ENCODE measurements at places on chromosomes 1 and 21.

DNA sequence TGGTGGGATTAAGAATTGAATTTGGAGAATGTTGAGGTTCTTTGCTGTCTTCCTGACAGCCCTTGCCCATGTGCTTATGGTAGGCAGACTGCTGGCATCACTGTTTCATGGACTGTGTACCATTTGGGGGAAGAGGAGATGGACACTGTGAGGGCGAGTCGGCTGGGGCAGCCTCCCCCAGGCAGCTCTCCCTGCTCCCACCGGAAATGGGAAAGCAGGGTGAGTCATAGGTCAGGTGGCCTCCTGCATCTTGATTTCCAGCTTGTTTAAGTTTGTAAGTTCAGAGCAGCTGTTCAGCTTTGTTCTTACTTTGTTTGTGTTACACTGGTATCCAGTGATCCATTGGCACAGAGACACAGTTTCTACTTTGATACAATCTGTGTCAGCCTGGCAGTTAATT is 87.2 kb upstream of the CNIH3 start:
- DNase-seq: no peak

DNA sequence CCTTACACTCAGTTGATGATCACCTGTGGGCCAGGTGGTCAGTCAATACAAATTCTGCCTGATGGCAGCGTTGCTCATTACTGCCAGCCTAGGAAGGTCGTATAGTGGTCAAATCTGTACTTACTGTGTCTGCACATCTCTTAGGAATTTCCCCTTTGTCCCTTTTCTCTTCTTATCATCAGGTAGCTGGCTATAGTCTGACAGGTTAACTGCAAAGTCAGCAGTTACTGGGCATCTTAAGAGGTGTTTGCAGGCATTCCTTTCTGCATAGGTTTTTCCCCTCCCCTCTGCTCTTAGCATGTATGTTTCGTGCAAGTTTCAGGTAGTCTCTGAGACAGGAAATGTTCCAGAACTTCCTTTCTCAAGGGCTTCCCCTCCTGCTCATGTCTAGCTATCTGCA is 298.7 kb downstream of the LRRIQ3 start:
- DNase-seq: no peak

DNA sequence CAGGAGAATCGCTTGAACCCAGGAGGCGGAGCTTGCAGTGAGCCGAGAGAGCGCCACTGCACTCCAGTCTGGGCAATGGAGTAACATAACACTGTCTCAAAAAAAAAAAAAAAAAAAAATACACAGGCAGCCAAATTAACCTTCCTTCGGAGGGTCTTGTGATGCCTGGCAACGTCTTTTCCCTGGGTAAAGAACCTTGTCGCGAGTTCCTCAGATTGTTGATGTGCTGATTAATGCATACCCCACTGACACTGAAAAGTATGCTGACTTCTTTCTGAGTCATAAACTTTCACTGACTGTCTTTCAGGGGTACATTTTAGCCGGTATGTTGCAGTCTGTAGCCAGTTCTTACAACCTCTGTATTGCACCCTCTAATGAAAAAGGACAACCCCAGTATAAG is 95.1 kb upstream of the SOD1 start:
- no peak for DNase-seq

GRCh38 chr1:117836069-117836468 is 93.4 kb downstream of the GDAP2 start:
- no peak for DNase-seq

- peak; percentile 84 for DNase-seq
These were observed 15.6 kb downstream of the UTP11 start for GRCh38 chr1:38028105-38028591.

GRCh38 chr1:1981142-1981500 is 22.5 kb downstream of the CFAP74 start:
- DNase-seq: no peak

DNA sequence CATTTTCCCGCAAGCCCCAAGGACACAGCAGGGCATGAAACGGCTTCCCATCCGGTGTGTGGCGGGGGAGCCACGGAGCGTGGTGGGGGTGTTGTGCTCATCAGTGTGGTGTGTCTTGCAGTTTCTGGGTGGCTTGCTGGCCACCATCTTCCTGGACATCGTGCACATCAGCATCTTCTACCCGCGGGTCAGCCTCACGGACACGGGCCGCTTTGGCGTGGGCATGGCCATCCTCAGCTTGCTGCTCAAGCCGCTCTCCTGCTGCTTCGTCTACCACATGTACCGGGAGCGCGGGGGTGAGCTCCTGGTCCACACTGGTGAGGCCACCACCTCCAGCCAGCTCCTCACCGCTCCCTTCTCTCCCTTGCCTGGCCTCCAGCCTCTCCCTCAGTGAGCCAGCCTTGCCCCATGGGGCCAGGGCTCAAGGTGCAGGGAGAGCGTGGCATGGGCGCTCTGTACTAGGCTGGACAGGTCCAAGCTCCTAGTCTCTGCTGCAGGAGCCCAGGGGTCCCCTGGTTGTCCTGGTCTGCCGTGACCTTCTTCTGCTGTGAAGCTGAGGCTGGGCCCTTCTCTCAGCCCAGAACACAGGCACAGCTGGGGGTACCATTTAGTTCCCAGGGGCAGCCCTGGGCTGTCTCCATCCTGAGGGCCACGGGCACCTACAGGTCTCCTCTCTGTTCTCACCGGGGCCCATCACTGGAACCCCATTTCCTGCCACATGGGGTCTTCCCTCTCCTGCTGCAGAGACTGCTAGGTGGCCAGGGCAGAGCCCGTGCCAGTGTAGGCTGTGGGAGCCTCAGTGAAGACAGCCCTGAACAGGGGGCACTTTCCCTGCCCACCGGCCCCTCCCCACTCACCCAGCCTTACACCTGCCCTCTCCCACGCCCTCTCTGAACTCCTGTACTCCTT is 12.6 kb downstream of the AGTRAP start:
- no peak for DNase-seq

- DNase-seq: no peak
These were observed 20.1 kb upstream of the COQ8A start for GRCh38 chr1:226919995-226920394.

GRCh38 chr1:27507960-27508665 is 18.1 kb upstream of the WASF2 start:
- no peak for DNase-seq

GRCh38 chr1:79976287-79976686 is 969.8 kb upstream of the ADGRL4 start:
- DNase-seq: no peak

DNA sequence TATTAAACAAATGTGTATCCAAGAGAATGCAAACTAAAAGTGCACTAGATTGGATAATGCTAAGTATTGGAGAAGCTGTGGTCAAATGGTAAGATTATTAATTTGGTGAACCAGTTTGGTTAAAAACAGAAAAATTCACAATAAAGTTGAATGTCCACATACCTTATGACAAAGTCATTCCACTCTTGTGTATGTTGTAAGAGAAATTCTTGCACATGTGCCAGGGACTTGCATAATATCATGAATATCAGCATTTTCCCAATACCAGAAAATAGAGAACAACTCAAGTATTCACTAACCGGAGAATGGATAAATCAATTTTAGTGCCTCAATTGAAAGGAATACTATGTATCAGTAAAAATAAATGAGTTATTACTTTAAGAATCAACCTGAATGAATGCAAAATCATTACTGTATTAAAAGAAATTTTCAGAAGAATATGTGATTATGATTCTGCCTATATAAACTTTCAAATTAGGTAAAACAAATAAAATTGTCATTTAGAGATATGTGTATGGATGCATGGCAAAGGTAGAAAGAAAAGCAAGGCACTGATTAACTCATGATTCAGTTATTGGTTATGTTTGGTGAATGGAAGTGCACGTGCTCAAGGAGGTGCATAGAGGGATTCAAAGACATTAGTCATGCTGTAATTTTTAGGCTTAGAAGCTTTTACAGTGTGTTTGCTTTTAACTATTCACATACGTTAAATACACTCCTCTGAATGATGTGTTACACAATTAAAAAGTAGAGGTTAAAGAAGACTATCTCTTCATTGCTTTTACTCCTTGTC is 217.4 kb upstream of the KCNK2 start:
- no peak for DNase-seq

DNA sequence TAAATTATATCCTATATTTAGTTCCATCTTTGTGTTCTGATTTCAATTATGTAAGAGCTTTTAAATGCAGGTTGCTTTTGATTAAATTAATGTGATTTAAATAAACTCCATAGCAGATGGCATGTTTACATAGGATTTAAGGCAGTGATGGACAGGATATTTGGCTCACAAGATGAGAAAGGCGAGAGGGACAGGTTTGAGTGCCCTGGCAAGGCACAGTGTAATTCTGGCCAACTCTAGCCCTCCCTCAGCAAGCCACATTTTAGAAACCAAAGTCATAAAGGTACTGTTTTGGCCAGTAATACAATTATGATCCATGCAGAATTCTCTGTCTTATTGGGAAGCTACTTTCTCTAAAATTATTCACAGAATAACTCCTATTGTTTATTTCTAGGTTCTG is 50.6 kb upstream of the C1orf146 start:
- DNase-seq: no peak

DNA sequence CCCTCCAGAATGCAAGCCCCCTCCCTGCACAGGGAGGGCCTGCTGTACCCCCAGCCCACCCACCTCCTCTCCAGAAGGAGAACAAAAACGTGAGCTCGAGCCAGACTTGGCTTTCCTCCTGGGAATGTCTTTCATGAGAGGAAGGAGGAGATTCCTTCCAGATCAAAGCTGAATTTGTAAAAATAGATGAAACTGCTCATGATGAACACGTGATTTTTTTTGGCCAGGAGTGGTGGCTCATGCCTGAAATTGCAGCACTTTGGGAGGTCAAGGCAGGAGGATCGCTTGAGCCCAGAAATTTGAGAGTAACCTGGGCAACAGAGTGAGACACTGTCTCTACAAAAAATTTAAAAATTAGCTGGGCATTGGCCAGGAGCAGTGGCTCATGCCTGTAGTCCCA is 21.8 kb downstream of the GPR157 start:
- no peak for DNase-seq

GRCh38 chr1:236000781-236001180 is 64.1 kb downstream of the NID1 start:
- DNase-seq: no peak

DNA sequence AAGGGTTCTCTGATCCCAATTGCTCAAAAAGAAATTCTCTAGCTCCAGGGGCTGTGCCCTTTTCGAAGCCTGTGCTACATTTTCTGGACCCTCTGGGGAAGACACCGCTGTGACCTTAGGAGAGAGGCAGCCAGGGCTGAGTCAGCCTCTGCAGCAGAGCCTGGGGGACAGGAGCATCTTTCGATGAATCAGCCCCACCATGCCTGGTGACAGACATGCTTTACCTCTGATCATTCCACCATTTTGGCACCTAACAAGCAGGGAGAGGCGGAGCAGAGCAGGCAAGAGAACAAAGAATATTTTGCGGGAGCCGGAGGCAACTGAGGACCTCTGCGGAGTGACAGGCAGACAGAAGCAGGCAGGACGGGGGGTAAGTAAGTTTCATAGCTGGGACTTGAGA is 84.9 kb downstream of the VWA5B1 start:
- no peak for DNase-seq

DNA sequence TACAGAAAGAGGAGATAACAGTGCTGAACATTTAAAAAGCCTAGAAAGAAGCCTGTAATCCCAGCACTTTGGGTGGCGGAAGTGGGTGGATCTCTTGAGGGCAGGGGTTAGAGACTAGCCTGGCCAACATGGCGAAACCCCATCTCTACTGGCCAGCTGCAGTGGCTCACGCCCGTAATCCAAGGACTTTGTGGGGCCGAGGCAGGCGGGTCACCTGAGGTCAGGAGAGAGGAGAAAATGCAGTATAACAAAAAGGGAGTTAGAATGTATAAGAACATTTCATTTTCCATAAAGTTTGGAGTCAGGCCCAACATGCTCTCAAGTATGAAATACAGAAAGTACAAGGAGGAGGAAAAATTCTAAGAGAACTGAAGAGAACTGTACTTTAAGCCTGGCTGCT is 134.5 kb downstream of the SMYD3 start:
- DNase-seq: no peak

DNA sequence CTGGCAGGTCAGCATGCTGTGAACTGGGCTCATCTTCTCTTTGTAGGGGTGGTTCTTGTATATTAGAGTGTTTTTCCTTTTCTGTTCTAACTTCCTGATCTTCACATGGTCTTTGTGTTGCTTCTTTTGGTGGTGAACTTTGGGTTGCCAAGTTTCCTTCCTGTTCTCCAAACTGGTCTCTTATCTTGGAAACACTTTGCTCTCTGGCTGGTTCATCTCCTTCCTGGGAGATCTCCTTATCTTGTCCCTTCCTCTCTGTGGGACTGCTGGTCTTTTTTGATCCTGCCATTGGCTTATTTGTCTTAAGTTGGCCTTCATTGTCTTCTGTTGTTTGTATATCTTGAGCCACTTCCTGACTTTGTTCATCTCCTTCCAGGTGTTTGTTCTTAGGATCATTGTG is 2.1 kb downstream of the TCHHL1 start:
- DNase-seq: no peak

DNA sequence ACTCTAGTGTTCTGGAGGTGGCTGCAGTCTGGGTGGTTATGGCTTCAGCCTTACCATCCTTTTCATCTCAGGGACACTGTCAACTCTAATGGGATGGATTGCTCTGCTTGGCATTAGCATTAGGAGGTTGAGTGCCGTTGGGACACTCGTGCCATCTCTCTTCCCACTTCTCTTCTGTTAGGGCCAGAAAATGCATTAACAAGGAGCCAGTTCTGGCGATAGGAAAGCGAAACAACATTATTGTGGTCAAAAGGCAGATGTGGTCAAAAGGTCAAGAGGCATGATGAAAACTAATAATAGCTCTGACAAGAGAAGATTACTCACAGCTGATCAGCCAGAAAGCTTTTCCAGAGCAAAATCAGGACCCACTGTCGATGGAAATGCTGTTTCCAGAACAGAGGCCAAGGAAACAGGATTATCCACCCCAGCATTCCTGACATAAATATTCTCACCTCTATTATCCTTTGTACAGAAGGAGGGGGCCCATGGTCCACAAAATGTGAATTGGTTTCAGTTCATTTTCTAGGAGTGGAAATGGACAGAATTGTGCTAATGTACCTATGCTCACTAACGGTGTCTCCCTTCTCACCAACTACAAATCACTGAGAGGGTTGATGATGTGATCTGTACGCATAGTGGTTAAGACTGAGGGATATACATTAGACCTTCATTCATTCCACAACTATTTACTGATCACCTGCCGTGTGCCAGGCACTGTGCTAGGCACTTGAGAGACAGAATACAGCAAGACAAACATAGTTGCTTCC is 72.0 kb downstream of the ST6GALNAC5 start:
- peak; percentile 12 for DNase-seq

DNA sequence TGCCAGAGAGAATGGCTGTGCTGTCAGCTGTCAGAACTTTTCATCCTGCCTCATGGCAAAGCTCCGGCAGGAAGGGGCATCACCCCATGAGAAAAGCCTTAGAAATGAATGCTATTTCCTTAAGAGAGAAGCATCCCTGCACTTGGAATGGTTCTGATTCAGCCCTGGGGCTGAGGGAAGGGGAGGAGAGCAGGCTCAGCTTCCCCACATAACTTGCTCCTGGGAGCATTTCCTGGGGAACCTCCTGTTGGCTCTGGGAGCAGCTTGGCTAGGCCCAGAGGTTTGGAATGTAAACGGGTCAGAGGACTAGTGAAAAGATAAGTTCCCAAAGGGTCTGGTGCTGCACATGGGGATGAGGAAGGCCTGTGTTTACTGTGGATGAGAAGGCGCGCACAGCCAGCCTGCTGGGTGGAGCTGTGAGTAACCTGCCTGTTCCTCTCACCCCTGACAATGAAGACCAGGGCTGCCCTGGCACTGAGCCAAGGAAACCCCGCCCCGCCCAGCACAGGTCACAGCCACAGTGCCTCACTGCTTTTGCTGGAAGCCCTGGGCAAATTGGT is 5.0 kb downstream of the PRELP start:
- DNase-seq: no peak

- DNase-seq: no peak
These were observed 1.9 kb upstream of the SFT2D2 start for GRCh38 chr1:168223681-168224540.

GRCh38 chr1:70142075-70142474 is 63.3 kb downstream of the LRRC40 start:
- no peak for DNase-seq
